ENCODE measurements at places on chromosomes 13 and 19.
A peak's percentile ranks its signal among the peaks of the same experiment; 100 is the strongest.

DNA sequence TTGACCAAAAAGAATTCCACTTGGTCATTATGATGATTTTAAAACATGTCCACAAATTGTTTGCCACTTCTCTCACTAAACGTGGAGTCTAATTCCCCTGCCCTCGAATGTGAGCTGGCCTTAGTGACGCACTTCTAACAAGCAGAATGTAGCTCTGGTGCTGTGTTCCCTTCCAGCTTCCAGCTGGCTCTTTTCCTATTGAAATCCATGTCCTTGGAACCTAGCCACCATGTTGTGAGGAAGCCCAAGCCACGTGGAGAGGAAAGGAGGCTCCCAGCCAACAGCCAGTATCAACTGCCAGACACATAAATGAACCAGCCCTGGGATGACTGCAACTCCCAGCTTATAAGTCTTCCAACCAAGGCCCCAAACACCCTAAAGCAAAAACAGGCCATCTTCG lies 23.6 kb upstream of the CEBPA start:
- no peak for DNase-seq

DNA sequence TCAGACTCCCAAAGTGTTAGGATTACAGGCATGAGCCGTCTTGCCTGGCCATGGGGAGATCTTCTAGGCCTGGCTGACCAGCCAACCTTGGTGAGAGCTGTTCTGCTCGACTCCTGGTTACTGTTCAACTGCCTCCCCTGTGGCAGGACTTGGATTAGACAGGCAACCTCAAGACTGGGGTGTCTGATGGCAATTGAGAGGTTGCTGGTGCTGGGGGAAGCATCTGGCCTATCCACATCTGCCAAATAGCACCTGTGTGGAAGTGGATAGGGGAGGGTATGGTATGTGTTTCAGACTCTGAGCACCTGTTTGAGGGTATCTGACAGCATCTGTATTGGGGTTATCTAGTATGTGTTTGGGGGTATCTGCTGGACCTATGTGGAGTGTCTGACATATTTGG lies 44.7 kb downstream of the ARHGEF18 start:
- DNase-seq, result peak; percentile 32

- peak; percentile 77 for DNase-seq
Observed at GRCh38 chr19:3365836-3366752, at the start of gene NFIC. Gene NFIC, plus strand, starts transcription at chr19:3366583. Its CDS starts 54 bp downstream, at chr19:3366637.

DNA sequence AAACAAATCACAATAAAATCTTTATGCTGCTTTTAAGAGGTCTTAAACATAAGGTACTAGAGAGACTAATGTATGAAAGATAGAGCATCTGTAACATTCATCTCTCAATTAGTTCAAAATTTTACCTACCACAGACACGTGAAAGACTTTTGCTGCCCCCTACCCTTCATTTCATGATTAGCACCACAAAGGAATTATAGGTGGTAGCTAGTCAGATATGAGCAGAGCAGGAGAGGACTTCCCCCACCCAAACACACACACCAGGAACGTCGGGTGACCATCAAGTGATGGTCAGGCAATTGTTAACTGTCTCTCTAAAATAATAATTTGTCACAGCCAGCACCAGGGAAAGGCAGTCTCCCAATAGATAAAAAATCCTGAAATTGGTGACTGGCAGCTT lies 1531.7 kb upstream of the SPRY2 start:
- DNase-seq, result peak; percentile 39

DNA sequence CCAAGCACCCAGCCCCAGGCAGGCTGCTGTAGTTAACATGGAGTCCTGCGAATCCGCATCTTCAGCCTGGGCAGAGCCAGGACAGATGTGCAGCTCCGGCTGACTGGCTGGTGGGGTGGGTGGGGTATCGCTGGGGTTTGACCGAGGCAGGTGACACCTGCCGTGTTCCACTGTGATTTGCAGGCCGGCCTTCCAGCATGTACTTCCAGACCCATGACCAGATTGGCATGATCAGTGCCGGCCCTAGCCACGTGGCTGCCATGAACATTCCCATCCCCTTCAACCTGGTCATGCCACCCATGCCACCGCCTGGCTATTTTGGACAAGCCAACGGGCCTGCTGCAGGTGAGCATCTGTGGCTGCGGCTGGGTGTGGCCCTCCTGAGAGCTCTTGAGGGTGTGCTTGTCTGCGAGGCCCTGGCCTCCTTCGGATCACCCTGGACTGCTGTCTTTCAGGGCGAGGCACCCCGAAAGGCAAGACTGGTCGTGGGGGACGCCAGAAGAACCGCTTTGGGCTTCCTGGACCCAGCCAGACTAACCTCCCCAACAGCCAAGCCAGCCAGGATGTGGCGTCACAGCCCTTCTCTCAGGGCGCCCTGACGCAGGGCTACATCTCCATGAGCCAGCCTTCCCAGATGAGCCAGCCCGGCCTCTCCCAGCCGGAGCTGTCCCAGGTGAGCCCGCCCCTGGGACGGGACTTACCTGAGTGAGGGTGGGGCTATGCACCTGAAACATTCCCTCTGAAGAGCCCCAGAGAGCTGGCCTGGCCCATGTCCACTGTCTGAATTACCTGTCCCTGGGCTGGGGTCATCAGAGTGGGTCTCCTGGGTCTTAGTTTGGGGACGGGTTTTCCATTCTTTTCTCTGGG lies 30.6 kb downstream of the CERS1 start:
- no peak for DNase-seq

DNA sequence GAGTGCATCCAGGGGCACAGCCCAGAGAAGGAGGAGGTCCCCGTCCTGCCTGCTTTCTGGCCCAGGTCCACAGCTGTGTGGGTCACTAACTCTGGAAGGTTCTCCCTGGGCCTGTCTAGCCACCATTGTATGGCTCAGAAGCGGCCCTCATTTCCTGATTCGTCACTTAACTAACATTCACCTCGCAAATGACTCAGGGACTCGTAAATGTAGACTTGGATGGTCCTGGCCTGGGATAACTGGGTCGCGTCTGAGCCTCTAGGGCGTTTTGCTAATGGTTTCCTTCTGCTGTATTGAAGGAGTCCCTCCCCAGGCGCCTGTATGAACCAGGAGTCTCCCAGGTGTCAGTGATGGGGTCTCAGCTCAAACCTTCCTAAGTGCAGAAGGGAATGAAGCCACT lies 162.8 kb downstream of the ZNF536 start:
- no peak for DNase-seq

DNA sequence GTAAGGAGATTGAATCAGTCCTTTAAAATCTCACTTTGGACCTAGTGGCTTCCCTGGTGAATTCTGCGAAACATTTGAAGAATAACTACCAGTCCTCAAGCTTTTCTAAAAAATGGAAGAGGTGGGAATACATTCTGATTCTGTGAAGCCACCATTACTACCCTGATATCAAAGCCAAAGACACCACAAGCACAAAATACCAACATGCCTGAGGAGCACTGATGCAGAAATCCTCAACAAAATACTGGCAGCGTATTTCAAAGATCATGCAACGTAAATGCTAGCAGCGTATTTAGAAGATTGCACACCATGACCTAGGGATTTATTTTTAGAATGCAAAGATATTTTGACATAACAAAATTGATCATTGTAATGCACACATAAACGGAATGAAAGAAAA lies 14.4 kb downstream of the ATP4B start:
- DNase-seq, result peak; percentile 77

- no peak for DNase-seq
Observed at GRCh38 chr13:30918662-30919405, 12.8 kb downstream of the MEDAG start.

GRCh38 chr19:28288572-28289264 lies 924.2 kb downstream of the UQCRFS1 start:
- DNase-seq, result no peak

- DNase-seq, result peak; percentile 60
Observed at GRCh38 chr13:33016414-33017322, at the start of gene KL. Gene KL, plus strand, starts transcription at chr13:33016423. Its CDS starts 18 bp downstream, at chr13:33016441.

DNA sequence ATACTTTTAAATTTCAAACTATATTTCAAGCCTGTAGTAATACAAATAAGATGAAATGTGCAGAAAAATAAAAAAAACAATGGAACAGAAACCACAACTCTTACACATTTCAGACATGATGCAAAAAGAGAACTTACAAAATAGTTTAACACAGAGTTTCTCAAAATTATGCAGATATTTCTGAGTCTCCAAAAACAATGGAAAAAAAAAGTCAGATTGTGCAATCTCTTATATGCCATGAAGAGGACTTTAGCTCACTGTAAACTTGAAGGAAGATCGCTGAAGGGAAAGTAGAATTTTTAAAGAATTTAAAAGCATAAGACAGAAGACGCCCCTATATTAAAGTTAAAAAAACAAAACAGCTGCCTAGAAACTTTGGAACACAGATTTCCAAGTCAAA lies 20.4 kb downstream of the ZNF708 start:
- no peak for DNase-seq

DNA sequence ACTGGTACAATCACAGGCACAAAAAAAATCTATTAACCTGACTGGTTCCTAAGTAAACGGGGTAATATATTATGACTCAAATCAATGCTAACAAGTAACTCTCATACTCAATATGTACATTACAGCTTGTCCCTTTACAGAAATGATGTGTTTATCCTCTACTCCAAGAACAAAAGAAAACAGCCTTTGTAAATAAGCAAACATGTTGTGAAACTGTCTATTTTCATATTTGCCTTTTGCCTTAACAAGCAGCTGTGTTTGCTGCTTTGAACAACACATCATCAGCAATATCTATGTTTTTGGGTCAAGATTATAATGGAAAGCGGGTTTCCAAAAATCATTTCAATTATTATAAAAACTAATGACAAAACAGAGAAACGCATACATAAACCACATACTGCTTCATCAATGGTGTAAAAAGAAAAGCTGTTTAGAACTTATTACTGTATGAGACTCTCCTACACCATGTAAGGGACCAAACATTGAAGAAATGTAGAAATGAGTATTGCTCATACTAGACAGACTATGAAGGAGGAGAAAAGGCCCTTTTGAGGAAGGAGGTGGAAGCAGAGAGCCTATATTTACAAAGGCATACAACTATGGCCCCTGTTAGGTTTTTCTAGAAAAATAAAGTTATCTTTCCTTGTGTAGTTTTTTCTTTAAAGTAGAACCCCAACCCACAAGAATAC lies 14.8 kb downstream of the TBC1D4 start:
- no peak for DNase-seq
